ENCODE measurements at places on chromosomes 13 and 19. TPM values are rescaled to one million over a fixed set of nuclear protein-coding genes. Genes with fewer than 3 reads are reported as not detected.

The ZNF845 gene
- total RNA-seq = 6.6 TPM

The NANOS3 gene
- total RNA-seq = 3.5 TPM

- no peak for DNase-seq
Measured at GRCh38 chr19:40507892-40508291, 41.1 kb downstream of the SPTBN4 start.

The OR10H1 gene
- total RNA-seq = not detected

The MAP2K7 gene
- total RNA-seq = 34.4 TPM

- no peak for DNase-seq
Measured at GRCh38 chr19:11995174-11995573, 30.3 kb downstream of the ZNF763 start.

- peak; percentile 54 for DNase-seq
Measured at GRCh38 chr13:22929381-22930126, 251.2 kb upstream of the SGCG start.

The NCAN gene
- not detected for total RNA-seq

The SIGLEC8 gene
- total RNA-seq = not detected

DNA sequence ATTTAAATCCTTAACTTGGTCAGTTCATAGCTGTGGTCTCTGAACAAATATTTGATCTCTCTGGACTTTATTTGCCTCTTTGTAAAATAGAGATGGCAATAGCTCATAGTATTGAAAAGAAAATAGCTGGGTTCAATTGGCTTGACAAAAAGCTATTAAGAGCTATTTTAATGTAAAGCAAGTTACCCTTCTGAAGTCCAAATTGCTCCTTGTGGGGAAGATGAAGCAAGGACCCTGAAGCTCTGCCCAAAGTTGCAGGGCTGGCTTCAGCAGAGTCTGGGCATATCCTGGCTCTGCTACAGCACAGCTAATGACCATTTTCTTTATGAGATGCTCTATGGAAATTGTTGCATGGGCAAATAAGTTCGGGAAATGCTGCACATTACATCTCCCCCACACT, 484.5 kb downstream of the TDRD3 start:
- DNase-seq = no peak

- DNase-seq = peak; percentile 95
Measured at GRCh38 chr19:2462635-2463421, 6.1 kb upstream of the LMNB2 start.

- DNase-seq = no peak
Measured at GRCh38 chr19:13033244-13033643, 38.0 kb downstream of the NFIX start.

The MYH14 gene
- not detected for total RNA-seq

The PRR36 gene
- total RNA-seq = 0.51 TPM

- no peak for DNase-seq
Measured at GRCh38 chr13:106306748-106307277, 228.6 kb downstream of the EFNB2 start.

GRCh38 chr19:35732540-35733179, 9.6 kb downstream of the IGFLR1 start:
- no peak for DNase-seq

GRCh38 chr19:13036366-13036976, 41.2 kb downstream of the NFIX start:
- DNase-seq = no peak

GRCh38 chr13:43009506-43009905, 13.9 kb upstream of the DNAJC15 start:
- DNase-seq = no peak

DNA sequence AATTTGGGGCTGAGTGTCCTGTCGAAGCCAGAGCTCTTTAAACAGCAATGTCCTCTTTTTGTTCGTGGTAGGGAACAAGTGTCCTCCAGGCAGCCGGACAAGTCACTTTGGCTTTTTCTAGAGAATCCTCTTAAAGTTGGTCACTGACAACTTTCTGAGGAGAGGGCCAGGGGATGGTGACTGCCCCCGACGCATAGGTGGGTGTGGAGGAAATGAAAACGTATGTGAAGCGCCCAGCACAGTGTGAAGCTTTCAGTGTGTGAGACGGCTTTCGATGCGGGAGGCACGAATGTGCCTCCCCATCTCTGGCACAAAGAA, 45.8 kb upstream of the ZNF536 start:
- no peak for DNase-seq

GRCh38 chr13:42478531-42479156, 95.3 kb upstream of the TNFSF11 start:
- DNase-seq = no peak

The URI1 gene
- total RNA-seq = 43.7 TPM

The UBE2L5 gene
- not detected for total RNA-seq

- DNase-seq = no peak
Measured at GRCh38 chr19:38213469-38213868, 10.6 kb downstream of the DPF1 start.

The ZNF570 gene
- 7.3 TPM for total RNA-seq

DNA sequence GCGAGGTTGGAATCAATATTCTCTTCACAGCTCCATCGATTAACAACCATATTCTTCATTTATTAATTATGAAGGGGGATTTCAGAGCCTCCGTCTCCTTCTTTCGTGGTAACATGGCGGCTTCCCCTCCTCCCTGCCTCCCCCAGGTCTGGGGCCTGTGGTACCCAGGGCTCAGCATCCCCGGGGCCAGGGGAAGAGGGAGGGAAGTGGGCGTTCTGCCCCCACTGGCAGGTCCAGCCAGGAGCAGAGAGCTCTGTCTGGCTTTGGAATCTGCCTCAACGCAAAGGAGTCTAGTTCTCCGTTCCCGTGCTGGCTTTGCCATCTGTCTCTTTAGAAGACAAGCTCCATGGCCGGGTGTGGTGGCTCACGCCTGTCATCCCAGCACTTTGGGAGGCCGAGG, 37.8 kb upstream of the ONECUT3 start:
- DNase-seq = no peak

- no peak for DNase-seq
Measured at GRCh38 chr13:112769615-112770014, 79.8 kb downstream of the ATP11A start.

The IGSF23 gene
- not detected for total RNA-seq

DNA sequence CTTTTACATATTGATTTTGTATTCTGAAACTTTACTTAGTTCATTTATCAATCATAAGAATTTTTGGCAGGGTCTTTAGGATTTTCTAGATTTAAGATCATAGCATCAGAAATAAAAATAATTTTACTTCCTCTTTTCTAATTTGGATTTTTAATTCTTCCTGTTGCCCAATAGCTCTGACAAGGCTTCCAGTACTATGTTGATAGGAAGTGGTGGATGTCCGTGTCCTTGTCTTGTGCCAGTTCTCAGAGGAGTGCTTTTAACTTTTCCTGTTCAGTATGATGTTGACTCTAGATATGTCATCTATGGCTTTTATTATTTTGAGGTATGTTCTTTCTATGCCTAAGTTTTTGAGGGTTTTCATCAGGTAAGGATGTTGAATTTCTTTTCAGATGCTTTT, 7.7 kb upstream of the KIR2DL4 start:
- no peak for DNase-seq

The TRMT1 gene
- total RNA-seq = 43.1 TPM

- DNase-seq = no peak
Measured at GRCh38 chr19:14497228-14497921, 1.4 kb upstream of the GIPC1 start.

- DNase-seq = no peak
Measured at GRCh38 chr19:47005164-47005641, 14.4 kb upstream of the NPAS1 start.

Measured in osteocyte (in vitro differentiated cells).